ENCODE measurements at places on chromosomes 6 and 20.

- DNase-seq, result peak; percentile 49
These were observed 1.2 kb downstream of the ABHD12 start for GRCh38 chr20:25389401-25389857.

- DNase-seq, result no peak
These were observed 14.3 kb upstream of the LAMA4 start for GRCh38 chr6:112268654-112269053.

DNA sequence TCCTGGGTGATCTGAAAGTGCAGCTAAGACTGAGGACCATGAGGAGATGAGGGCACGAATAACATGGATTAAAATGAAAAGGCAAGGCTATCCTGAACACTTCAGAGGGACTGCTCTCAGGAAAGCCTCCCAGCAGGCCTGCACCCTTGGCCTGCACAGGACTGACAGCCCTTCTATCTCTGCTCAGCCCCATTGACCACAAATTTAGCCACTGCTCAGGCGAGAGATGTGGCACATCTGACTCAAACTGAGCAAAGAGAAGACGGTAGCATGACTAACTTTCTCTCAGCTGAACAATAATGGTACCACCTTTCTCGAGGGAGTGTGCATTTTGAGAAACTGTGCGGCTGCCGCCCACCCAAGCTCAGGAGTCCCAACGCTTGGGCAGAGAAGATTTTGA is 257.5 kb downstream of the ADGB start:
- no peak for DNase-seq

- peak; percentile 76 for DNase-seq
These were observed 26.1 kb downstream of the LOC128125822 start for GRCh38 chr6:63598049-63599036.

DNA sequence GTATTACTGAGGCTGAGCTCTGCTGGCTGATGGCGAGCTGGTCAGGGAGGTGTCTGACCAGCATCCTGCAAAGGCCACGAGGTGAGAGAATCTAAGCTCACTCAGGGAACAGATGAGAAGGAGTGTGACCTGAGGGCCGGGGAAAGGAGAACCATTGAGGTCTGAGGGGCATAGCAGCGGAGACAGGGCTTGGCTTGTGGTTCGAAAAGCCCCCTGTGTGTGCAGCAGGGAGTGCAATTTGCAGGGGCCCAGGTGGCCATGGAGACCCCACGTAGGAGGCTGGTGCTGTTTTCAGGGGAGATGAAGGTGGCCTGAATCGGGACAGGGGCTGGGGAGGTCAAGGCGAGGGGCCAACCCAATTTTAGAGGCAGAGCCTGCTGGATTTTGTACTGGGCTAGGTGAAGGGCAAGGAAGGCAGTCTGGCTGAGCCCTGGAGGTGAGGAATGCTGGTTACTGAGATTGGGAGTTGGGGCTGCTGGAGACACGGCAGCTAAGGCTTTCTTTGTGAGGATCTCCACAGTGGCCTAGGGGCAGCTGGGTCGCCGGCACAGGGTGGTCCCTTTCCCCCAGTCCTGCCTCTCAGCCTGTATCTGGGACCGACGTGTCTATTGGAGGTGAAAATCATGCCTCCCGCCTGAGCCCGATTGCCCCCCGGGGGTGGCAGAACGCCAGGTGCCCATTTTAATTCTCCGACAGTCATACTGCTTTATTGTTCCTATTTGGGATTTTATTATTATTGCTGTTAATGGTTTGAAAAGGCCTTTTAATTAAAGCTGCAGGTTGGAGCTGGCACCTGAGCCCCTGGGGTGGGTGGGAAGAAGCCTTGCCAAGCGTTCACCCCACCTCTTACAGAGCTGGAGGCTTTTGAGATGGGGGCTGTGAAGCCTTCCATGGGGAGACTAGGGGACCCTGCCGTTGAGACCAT is 28.4 kb downstream of the DLGAP4 start:
- DNase-seq, result no peak

DNA sequence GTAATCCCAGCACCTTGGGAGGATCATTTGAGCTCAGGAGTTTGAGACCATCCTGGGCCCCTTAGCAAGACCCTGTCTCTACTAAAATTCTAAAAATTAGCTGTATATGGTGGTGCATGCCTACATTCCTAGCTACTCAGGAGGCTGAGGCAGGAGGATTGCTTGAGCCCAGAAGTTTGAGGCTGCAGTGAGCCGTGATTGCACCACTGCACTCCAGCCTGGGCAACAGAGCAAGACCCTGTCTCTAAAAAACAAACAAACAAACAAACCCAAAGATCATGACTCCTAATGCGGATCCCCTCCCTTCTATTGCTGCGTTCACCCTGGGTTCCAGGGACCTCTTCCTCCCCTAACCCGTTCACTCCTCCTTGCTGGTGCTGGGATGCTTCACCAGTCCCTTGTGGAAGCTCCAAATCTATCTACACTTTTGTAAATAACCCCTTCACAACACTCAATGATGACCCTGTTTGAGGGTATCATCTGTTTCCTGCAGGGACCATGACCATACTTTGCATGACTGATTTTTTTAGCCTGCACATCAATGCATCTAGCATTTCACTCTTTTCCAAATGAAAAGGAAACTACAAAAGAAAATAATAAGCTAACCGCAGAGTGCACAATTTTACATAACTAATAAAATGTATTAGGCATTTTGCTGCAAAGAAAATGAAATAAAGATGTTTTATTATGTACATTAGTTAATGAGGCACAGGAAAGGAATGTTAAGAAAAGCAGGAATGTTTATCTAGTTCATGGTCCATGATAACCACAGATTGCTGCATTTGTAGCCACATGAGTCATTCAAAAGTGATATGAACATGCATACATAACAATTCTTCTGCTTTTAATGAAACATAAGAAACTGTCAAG is 30.5 kb upstream of the IPCEF1 start:
- DNase-seq, result peak; percentile 95

- no peak for DNase-seq
These were observed 6.9 kb upstream of the C20orf203 start for GRCh38 chr20:32680544-32681174.

GRCh38 chr6:129704708-129705107 is 5.3 kb downstream of the ARHGAP18 start:
- no peak for DNase-seq

- no peak for DNase-seq
These were observed 400.8 kb upstream of the CHD6 start for GRCh38 chr20:42018979-42019378.

GRCh38 chr6:159602431-159603041 is 90.5 kb downstream of the SOD2 start:
- no peak for DNase-seq

- DNase-seq, result no peak
These were observed 61.2 kb upstream of the TRAF3IP2 start for GRCh38 chr6:111666847-111667246.

- no peak for DNase-seq
These were observed 57.5 kb downstream of the LIN28B start for GRCh38 chr6:105014448-105014847.

- peak; percentile 63 for DNase-seq
These were observed 14.7 kb downstream of the KLHL32 start for GRCh38 chr6:96939007-96939805.

Measured in ELR (cell line).